ENCODE measurements at places on chromosomes 16 and 17.
A peak's percentile ranks its signal among the peaks of the same experiment; 100 is the strongest.

GRCh38 chr17:1462164-1463112 lies 6.4 kb upstream of the CRK start:
- no peak for DNase-seq

DNA sequence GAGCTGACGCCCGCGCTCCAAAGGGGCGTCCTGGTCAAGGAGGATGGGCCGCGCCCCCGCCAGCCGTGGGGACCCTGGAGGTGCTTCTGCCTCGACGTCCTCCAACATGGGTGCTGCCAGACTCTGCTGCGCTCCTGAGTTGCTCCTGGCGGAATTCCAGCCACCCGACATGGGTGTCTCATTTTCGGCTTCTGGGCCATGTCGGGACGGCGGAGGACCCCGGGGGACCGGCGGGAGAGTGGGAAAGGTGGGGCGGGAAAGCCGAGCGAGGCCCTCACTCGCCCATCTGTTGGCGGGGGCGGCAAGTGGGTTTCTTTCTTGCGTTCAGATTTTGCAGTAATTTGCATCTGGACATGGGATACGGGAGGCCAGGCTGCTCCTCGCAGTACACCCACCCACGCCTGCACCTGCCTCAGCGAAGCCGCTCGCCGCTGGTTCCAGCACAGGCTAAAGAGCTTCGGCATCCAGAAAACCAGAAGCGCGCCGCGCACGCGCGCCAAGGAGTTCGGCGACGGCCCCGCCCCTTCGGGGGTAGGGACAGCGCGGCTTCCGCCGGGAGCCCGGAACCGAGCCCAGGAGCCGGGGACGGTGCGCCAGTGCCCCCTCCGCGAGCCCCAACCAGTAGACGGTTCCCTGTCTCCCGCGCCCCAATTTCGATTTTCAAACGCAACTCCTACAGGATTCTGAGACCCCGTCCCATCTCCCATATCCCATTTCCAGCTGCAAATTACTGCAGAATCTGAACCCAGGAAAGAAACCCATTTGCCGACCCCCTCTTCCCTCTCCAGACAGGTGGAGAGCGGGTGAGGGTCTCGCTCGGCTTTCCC lies at the start of gene ARMC7:
Gene ARMC7, plus strand, starts transcription at position 563 of the 827 bp plus-strand sequence. CDS start 320 bp downstream, outside the sequence.
- DNase-seq, result peak; percentile 98

DNA sequence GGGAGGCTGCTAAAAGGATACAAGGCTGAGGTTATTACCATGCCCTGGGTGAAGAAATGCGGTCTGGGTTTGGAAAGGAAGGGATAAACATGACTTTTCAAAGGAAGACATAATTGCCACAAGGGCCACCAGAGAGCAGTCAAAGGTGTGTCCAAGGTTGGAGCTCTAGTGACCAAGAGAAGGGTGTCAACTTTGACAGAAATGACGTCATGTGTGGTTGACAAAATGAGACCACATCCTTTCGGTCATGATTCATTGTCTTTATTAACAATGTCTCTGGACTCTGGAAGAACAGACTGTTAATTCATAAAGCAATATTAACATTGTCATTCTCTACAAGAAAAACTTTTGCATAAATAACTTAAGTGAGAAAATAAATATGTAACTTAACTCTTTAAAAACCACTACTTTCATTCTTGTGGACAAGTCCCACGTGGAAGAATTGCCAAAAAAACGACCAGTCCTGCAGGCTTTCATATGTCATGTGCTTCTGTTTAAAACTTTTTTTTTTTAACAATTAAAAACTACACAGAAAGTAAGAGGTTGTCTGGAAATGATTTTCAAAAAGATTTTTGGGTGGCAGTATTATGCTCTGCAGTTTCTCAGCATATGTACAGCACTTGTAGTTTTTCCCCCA lies 5.0 kb downstream of the SOST start:
- DNase-seq, result peak; percentile 71

DNA sequence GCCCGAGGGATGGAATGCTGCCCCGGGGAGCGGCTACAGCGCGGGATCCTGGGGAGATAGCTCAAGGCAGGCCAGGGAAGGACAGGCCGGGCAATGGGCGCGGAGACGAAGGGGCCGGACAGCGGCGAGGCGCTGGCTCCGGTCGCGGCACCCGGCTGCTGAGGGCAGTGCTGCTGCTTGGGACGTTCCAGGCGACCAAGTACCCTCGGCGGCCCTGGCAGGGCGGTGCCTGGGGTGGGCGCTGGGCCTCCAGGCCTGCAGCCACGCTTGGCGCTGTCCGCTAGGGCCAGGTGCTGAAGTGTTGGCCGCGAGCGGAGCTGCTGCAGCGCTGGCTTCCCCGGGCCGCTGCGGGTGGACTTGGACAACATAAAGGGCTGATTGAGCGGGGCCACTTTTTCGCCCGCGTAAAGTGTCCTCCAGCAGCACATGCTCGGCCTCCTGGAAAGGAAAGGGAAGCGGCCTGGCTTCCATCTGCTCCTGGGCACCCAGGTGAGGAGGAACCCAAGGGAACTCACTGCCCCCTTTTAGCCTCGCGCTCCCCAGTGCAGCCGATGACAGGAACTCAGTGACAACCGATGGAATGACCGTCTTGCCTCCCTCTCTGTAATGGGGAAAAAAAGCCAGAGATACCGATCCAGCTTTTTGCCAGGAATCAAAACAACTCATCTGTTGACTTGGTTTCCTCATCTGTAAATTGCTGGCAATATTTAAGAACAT lies 23.7 kb downstream of the CLEC3A start:
- peak; percentile 18 for DNase-seq
